ENCODE measurements at places on chromosomes 3 and 15.

- no peak for DNase-seq
Observed at GRCh38 chr3:122676759-122677158, 3.9 kb upstream of the PARP14 start.

DNA sequence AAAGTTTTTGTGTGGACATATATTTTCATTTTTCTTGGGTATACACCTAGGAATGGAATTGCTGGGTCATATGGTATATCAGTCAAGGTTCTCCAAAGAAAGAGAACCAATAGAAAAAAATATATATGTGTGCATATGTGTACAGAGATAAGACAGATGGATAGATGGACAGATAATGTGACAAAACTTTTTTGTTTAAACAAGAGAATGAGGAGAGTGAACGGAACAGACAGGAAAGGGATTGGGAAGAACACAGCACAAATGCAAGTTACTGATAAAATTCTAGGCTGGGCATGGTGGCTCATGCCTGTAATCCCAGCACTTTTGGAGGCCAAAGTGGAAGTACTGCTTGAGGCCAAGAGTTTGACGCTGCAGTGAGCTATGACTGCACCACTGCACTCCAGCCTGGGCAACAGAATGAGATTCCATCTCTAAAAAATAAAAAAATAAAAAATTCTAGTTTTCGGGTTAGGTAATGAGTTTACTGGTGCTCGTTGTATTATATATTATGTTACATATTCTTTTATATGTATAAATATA, 50.0 kb downstream of the HSPBAP1 start:
- no peak for DNase-seq

GRCh38 chr3:64355401-64355807, 130.1 kb upstream of the PRICKLE2 start:
- no peak for DNase-seq

GRCh38 chr3:193788189-193788991, 195.4 kb downstream of the OPA1 start:
- DNase-seq: no peak

- no peak for DNase-seq
Observed at GRCh38 chr3:189573004-189573403, 58.2 kb upstream of the TP63 start.

- DNase-seq: no peak
Observed at GRCh38 chr15:89363133-89363532, 28.5 kb upstream of the POLG start.

DNA sequence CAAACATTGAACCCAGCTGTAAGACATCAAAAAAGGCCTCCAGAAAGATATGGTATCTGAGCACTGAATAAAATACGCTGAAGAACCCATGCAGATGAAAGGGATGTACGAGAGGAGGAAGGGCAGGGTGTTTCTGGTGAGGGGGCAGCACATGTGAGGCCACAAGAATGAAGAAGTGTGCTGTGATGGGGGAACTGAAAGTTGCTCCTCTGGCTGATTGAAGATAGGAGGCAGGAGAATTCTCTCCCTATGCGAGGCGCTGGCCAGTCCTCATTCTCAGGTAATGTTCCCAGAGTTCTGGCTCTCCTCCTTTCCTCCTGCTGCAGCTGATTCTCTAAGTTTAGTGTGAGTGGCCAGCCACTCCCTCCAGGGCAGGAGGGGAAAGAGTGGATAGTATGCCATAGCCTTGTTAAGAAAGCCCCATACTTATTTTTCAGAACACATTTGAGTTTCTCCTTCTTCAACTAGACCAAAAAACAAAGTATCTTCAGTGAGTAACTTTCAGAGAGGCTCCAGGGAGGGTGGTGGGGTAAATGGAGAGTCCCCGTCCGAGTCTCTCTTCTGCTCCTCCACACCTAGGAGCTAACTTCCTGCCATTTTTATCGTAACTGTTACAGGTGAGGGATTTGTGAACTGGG, 26.9 kb upstream of the MYO1E start:
- DNase-seq: no peak

DNA sequence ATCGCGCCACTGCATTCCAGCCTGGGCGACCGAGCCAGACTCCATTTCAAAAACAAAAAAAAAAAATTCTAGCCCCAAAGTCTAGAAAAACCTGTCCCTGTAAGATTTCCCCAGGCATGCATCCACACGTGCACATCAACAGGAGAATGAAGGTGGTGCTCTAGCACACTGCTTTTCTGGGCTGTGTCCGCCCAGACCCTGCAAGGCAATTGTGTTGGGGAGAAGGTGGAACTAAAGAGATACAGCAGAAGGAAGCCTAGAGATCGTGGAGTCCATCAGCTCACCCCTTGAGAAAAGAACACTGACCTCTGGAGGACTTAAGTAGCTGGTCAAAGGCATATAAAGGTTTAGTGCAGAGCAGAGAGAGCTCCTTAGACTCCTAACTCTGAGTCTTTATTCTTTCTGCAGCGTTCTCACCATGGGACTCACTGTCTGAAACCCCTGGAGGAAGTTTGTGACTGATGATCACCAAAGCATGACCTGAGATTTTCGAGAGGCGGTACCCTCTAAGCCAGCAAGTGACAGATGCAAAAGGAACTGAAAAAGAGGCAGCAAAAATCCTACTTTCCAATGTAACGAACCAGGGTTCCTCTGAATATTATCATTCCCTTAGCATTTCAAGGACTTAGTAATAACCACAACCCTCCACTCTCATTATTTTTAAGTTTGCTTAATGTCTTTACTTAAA, 179.8 kb downstream of the MEX3B start:
- no peak for DNase-seq
